ENCODE measurements at places on chromosomes 16 and 17.

- DNase-seq = no peak
These were observed 17.1 kb upstream of the CORO1A start for GRCh38 chr16:30166202-30166902.

DNA sequence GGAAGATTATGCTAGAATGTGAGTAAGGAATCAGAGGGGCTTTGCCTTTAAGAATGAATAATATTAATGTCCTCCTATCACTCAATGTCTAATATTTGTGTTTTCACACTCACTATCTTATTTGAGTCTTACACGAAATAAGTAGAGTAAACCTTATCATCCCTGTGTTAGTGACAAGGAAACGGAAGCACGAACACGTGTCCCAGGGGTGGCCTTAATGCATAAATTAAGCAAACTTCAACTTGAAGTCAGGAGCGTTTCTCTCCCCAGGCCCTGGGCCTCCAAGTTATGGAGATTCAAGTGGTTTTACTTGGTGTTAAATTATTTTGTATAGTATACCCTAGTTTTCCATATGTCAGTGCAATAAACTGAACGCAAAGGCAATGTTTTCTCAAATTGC, 96.0 kb downstream of the WDR59 start:
- DNase-seq = no peak

- DNase-seq = no peak
These were observed 31.2 kb upstream of the ENPP7 start for GRCh38 chr17:79699386-79700036.

- DNase-seq = no peak
These were observed 26.7 kb downstream of the KDM8 start for GRCh38 chr16:27229891-27230470.

GRCh38 chr17:44400226-44400847, 10.9 kb upstream of the ITGA2B start:
- DNase-seq = no peak

DNA sequence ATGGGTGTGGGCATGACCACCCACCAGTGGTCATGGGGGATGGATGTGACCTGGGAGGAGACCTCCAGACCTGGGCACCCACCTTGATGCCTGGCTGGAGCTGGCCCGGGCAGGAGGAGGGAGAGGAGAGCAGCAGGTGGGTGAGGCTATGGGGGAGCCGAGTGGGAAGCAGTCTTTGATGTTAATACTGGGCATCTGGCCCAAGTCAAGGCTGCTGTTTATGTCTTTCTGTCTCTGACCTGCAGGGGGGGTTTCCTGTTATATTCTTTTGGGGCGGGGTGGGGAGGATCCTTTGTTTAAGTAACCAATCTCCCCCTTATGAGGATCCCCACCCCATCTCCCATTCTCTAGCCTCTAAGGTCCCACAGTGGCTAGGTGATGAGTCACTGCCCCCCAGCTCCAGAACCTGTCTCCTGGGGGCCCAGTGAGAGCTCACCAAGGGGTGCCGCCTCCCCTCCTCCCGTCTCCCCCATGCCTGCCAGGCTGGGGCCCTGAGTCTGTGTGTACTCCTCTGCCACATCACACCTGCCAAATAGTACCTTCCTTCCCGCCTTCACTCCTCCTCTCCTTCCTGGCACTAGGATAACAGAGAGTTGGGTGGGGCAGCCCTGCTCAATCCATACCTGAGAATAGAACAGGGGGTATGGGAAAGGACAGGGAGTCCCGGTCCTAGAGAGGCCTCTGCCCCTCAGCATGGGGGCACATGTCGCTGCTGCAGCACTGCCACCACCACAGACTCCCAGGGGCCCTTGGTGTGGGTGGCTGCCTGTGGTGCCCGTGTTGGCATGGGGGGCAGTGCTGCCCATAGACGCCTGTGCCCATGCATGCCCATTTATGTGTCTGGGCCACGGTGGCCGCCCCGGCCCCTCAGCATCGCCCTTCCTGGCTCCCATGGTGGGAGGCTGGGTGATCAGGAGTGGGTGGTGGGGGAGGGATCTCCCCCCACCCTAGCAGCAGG, 7.3 kb downstream of the THRA start:
- no peak for DNase-seq

DNA sequence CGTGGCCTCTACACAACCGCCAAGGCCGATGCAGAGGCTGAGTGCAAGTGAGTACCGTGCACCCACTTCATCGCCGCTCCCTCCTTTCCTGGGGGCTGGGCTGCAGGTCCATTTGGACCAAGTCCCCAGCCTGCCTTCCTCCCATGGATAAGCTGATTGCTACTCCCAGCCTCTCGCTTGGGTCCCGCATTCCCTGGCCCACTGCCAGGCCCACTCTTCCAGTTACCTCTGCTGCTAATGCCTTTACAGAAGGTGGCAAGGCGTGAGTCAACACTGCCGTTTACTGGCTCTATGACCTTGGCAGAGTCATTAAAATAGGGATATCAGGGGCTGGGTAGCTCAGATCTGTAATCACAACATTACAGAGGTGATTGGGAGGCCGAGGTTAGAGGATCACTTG, 11.2 kb downstream of the SULT1A2 start:
- no peak for DNase-seq

- DNase-seq = no peak
These were observed 51.4 kb downstream of the CACNG1 start for GRCh38 chr17:67095803-67096202.

DNA sequence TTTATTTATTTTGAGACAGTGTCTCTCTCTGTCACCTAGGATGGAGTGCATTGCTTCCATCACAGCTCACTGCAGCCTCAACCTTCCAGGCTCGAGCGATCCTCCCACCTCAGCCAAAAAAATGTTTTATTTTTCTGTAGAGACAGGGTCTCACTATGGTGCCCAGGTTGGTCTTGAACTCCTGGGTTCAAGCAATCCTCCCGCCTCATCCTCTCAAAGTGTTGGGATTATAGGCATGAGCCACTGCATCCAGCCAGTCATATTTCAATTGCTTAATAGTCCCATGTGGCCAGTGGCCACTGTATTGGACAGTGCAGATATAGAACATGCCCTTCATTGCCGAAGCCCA, 15.3 kb downstream of the TMC7 start:
- no peak for DNase-seq

GRCh38 chr17:75404731-75405364, 630 bp downstream of the GRB2 start:
- peak; percentile 35 for DNase-seq

DNA sequence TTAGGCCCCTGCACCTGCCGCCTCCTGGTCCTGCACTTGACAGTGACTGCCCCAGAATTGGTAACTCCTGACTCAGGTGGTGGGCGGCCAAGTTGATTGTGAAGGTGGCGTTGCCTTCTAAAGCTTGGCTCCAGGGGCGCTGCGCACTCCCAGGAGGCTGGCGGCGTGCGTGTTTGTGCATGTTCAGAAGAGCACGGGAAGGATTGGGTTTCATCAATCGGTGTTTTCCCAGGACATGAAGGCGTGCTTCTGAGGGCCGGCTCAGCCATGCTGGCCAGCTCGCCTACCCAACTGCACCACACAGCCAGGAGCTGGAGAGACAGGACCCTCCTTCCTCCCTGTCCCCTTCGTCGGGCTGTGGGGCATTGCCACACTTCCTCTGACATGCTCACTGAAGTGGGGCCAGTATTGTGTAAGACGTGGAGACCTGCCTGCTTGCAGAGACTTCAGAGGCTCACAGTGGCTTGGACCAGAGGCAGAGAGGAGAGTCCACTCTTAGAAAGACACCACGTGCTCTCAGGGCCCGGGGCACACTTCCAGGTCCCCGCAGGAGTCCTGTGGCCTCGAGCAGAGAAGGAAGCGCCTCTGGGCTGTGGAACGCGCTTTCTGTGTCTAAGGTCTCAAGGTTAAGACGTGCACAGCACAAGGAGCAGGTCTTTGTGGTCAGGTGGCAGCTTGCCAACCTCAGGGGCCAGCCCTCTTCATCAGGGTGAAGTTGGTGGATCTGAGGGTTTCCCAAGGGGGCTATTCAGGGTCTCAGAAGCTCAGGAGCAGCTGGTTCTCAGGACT, 2.8 kb downstream of the RAB40C start:
- no peak for DNase-seq

- no peak for DNase-seq
These were observed 2.0 kb upstream of the DUXB start for GRCh38 chr16:75703306-75703705.

GRCh38 chr17:70169709-70170597, 621 bp downstream of the KCNJ2 start:
- peak; percentile 55 for DNase-seq

GRCh38 chr17:34895383-34895782, 65.9 kb downstream of the CCT6B start:
- no peak for DNase-seq

DNA sequence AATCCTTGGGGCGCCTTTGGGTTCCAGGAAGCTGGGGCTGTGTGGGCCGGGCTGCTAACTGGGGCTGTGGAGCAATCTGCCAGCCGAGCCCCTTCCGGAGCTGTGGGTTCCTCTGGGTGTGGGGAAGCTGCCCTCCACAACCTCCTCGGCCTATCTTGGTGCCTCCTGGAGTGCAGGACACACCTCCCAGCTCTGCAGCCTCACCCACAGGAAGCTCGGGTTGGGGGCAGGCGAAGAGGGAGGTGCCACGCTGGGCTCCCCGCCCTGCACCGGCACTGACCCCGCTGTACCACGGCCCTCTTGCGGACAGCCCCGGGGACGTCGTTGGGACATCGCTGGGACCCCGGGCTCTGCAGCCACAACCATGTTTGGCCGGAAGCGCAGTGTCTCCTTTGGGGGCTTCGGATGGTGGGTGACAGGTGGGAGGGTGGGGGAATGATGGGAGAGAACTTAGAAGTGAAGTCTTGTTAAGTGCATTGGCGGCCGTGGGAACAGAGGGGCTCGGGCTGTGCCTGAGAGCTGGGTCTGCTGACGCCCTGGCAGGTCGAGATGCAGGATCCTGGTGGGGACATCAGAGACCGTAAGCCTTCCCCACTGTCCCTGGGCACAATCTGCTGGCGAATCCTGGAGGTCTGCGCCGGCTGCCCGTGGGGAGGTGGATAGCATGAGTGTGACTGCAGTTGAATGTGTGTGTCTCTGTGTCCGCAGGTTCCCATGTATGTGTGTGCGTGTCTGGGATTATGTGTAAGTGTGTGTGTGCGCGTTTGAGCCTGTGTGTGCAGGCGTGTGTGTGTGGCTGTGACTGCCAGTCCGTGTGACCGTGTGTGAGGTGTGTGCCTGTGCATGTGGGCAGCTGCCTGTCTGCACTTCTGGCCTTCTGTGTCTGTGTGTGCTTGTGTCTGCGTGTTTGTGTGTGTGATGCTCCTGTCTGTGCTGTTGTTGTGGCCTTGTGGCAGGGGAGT, at the start of gene RAP1GAP2:
RAP1GAP2 (plus strand) TSS at position 275 of the 962 bp plus-strand sequence; CDS start at position 365, 90 bp downstream.
- DNase-seq = no peak

GRCh38 chr17:31915456-31916100, 14.1 kb upstream of the UTP6 start:
- DNase-seq = no peak

- DNase-seq = no peak
These were observed 8.4 kb upstream of the PPP1R1B start for GRCh38 chr17:39618246-39618913.

GRCh38 chr16:78655331-78656113, 556.1 kb downstream of the WWOX start:
- DNase-seq = no peak
